T-helper 17 cell (primary cell): ENCODE measurements at places on chromosomes 7 and 10.

DNA sequence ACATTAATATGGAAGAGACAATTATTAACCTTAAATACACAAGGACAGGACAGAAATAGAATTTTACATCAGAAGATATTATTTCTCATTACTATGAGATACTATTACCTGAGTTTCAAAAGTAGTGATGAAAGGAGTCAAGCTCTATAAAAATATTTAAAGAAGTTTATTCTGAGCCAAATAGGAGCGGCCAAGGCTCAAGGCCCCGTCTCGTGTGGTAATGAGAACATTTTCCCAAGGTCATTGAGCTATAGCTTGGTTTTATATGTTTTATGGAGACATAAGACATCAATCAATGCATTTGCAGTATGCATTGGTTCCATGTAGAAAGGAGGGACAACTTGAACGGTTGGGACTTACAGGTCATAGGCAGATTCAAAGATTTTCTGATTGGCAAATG lies 29.4 kb upstream of the ZMYND11 start:
- no peak for DNase-seq

GRCh38 chr10:55509168-55509567 lies 708.1 kb upstream of the PCDH15 start:
- no peak for DNase-seq

GRCh38 chr10:43093423-43094076 lies 16.7 kb downstream of the RET start:
- no peak for DNase-seq

DNA sequence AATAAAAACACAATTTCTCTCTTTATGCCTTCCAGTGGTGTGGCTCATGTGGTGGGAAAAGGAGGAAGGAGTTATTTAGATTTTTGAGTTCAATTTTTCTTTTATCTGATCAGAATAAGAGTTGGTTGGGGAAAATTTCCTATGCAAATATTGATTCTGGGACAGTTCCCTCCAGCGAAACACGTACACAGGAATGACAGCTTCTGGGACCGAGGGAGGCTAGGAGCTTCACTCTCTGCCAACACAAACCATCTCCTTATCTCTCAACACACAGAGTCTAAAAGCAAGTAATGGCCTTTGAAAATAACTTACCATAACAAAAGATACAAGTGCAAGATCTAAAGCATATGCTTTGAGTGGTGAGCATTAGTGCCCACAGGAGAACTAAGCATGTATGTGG lies 122.7 kb downstream of the RAPGEF5 start:
- DNase-seq: no peak

- DNase-seq: no peak
Measured at GRCh38 chr7:29014725-29015124, 56.6 kb upstream of the TRIL start.

DNA sequence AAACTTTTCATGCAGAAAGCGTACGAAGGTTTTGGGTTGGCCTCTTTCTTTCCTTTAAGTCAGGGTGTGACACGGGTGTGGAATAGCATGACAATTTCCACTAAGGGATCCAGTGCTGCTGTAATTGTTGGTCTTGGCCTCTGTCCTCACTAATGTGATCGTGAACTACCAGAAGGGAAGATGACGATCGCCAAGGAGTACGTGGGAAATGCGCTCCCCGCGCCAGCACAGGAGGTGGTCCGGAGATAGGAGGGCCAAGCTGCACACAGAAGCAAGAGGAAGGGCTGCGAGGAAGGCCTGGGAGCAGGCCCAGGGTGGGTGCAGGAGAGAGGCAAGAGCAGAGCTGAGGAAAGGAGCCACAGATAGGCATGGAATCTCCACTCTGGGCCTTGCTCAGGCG lies 79.7 kb upstream of the PODXL start:
- no peak for DNase-seq

DNA sequence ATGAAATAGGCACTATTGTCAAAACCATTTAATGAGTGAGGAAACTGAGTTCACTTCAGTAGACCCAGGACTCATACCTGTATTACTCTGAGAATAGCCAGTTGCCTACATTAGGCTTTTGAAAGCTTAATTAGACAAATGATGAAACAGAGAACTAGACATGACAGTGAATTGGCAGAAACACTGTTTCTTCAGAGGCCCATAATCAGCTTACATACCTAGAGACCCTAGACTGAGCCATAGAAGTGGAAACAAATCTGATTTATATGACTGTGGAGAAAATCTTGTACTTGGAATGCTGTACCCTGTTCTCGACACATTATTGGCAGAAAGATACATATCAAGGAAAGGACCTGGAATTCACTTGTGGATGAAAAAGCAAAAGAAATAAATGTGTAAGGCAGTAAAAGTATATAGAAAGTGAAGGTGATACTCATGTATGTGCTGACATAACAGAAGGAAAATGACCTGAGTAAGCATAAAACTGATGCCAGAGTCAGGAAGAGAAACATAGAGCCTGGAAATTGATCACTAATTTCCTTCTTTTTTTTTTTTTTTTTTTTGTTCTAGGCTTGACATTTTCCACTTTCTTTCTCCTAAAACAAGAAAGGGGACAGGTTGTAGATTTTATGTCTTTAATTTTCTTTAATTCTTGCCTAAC lies 251.5 kb downstream of the BICC1 start:
- no peak for DNase-seq

DNA sequence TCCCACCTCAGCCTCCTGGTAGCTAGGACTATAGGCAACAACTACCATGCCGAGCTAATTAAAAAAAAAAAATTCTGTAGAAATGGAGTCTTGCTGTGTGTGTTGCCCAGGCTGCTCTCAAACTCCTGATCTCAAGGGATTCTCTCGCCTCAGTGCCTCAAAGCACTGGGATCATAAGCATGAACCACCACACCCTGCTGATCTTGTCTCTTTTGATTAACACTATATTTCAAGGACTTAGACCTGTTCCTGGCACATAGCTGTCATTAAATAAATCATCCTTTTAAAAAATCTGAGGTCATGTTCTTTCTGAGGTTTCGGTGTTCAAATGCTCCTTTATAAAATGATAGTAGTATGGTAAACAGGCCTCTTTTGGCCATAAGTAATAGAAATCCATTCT lies 4.8 kb downstream of the PALS2 start:
- DNase-seq: no peak

GRCh38 chr10:633279-634245 lies 55.9 kb downstream of the DIP2C start:
- DNase-seq: no peak

DNA sequence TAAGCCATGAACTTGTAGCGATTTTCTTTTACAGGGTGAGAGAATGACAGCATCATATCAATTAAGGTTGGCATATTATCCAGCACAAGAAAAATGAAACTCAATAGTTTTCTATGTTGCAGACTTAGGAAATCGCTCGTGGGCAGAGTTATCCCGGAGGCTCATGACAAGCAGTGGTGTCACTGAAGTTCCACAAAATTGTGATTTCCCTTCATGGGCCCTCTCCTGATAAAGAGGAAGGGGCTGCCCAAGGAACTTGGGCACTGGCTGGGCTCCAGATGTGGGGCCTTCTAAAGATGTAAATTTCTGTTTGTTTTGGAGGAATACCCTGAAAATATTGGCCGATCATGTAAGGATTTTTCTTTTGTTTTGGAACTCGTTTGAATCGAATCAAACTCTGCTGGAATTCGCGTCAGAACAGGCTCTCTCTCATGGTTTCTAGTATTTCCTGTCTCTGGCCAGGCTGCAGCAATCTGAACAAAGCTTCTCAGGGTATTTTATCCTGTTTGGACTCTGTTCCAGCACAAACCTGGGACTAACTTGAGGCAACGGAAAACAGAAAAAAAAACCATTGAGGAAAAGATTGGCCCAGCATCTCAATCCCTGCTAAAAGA lies 340.6 kb upstream of the NRP1 start:
- no peak for DNase-seq

- no peak for DNase-seq
Measured at GRCh38 chr7:47186316-47186715, 395.6 kb downstream of the TNS3 start.

DNA sequence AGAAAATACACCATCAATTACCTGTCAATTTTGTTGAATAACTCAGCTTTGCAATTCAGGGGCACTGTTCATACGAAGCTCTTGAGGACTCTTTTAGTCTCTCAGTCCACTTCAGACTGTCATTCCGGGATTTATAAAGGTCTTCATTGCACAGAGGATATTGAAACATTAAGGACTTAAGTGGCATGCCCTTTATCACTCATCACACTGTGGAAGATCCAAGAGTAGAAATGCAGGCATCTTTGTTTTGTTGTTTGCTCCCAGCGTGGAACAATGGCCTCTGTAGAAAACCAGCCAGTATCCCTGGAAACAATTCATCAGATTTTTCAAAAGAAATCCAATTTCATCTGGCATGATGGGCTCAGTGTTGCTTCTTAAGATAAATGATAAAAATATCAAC lies 66.3 kb upstream of the LRGUK start:
- no peak for DNase-seq

DNA sequence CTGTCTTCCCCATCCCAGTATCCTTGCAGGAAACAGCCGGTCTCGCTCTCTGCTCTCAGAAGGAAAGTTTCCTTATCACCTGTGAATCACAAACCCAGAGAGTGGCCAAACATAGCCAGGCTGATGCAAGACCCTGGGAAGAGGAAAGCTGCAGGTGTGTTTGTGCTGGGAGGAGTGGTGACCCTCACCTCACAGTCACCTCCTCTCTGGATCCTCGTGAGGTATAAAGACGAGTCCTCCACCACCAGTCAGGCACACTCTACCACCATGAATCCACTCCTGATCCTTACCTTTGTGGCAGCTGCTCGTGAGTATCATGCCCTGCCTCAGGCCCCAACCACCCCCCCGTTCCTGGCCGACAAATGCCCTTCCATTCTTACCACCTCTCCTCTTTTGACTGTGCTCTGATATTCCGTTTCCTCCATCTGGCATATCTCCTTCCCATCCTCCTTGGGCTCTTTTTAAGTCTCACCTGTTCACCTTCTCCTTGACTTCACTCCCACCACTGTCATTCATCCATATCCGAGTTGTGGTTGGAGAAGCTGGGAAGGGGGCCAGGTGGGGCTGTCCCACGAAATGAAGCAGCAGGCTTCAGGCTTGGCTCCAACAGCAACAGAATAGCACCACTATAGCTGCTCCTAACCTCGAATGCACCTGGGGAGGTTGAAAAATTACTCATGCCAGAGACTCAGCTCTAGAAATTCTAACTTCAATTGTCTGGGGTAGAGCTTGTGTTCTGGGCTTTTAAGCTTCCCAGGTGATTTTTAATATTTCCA lies at the start of gene PRSS1:
TSS of gene PRSS1 (plus strand) at position 255 of the 776 bp plus-strand sequence. CDS start at position 268, 13 bp downstream.
- no peak for DNase-seq
